ENCODE measurements at places on chromosomes 11 and 22.

GRCh38 chr11:126393143-126393542, 37.7 kb downstream of the ST3GAL4 start:
- DNase-seq: no peak

DNA sequence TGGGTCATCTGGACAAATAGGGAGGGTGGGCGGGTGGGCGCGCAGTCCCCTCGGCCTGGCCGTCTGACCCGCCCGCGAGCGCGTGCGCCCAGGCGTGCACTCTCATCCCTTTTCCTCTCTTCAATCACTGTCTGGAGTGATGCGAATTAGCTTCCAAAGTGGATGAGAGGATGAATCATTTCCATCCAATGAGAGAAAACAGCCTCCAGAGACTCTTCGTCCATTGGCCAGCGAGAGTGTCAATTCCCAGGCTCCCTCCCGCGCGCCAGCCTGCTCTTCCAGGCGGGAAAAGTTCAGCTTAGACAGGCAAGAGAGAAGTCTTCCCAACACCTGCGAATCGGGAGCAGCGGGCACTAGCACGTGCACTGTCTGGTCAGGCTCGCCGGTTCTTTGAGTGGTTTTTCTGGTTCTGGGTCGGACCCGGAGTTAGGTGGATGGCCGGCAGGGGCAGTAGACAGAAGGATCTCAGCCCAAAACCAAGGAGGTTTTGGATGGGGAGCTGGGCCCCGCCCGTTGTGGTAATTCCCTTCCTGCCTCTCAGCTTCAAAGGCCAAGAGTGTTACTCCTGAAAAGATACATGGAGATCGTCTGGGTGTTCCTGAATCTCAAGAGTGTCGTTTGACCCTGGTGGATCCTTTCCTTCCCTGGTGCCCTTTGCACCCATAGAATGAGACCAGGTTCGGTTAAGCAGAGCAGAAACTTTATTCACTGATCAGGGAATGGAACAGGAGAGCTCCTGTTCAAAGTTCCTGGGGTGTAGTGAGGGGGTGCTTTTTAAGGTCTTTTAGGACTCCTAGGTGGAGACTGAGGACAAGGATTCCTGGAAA, 33.4 kb upstream of the GLYATL1 start:
- DNase-seq: no peak

GRCh38 chr11:128604723-128605122, 17.4 kb upstream of the ETS1 start:
- DNase-seq: no peak

- DNase-seq: no peak
These were observed 515.1 kb downstream of the BRD1 start for GRCh38 chr22:49312601-49313000.

- DNase-seq: no peak
These were observed 10.6 kb downstream of the TSPAN32 start for GRCh38 chr11:2312232-2313042.

DNA sequence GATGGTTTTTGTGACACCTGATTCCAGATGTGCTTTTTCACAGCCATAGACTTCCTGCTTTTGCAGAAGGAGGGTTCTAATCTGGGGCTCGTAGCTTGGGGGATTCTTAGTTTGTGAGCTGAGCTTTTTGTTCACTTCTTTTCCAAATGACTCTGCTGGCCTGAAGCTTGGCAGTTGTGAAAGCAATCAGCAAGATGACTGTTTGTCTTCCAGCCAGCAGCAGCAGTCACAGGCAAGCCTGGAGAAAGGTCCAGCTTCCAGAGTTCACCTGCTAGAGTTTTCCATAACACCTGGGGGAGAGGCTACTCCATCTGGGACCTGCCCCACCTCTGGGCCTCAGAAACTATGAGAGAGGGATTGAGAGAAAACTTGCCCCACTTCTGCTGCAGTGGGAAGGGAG, 4.1 kb downstream of the MARK2 start:
- DNase-seq: no peak

GRCh38 chr11:27370374-27370773, 7.4 kb upstream of the CCDC34 start:
- DNase-seq: peak; percentile 36

DNA sequence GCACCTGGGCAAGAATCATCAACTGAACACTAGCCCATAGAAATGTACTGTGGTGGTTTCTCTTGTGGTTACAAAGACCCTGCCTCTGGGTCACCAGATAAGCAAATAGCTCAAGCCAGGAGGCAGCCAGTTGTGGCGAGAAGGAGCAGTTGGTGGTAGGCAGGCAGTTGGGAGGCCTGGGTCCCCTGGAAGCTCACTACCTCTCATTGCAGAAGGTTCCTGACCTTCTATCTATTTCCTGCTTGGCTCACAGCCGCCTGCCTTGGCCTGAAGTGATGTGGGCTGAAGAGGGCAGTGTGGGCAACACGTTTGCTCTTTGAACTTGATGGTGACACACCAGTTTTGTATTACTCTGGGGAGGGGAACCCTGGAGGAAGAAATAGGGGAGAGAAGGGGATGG, 34.7 kb downstream of the NECTIN1 start:
- DNase-seq: no peak

GRCh38 chr11:118229274-118229847, 4.5 kb upstream of the JAML start:
- DNase-seq: no peak

DNA sequence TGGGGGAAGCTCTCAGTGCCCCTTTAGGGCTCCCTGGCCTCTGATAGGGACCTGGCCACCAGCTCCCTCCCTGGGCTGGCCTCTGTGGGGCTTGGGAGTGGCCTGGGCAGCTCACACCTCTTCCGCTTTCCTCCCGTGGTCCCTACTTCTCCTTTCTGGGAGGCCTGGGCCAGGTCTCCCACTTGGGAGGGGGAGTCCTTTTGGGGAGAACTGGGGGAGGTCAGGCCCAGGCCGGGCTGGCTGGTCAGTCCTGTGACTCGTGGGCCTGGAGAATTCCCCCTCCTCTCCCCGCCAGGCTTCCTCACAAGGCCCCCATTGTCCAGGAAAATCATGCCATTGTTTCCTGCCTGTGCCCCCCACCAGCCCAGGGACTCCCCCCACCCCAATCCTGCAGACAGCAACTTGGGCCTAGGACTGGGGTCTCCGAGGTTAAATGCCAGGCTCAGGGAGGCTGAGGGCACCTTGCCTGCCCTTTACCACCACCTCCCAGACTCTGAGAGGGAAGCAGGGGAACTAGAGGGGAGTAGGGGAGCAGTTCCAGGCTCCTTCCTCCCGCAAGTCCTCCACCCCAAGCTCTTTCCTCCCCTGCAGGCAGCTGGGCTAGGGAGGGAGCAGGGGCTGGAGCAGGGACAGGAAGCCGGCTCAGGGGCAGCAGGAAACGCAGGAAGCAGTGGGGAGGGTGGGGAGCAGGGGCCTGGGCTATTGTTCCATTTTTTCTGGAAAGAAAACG, 2.8 kb downstream of the MAP3K11 start:
- DNase-seq: no peak

- no peak for DNase-seq
These were observed 2.7 kb downstream of the ZBED4 start for GRCh38 chr22:49856343-49856742.

DNA sequence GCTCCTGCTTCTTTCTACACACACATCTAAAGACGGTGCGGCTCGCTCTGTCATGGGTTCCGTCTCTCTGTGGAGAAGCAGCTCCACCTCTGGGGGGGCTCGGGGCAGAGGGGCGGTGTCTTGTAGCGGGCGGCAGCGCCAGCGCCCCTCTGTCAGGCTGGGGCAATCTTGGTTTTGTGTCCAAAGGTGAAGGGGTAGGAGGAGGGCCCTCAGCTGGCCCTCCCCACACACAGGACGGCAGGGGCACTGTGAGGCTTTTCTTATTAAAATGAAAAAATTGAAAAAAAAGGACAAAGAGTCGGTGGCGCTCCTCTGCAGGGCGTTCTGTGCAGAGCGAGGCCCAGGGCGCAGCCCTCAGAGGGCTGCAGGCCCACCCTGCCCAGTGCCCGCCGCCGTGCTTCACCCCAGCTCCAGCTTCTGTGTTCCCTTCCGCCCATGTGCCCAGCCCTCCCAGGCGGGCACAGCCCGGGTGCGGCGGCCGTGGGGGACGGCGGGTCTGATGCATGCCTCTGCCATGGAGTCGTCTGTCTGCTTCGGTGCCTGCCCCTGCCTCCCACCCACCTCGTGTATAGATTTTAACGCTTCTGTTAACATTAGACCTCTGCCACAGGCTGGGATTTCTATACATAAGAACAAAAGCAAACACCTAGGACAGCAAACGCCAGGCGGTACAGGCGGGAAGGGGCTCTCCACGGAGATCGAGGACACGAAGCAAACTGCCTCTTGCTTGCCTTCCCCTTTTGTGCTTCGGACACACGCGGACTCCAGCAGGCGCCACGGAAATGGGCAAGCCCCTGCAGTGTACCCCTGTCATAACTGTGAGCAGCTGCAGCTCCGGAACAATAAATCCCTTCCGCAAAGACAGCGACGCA, 24.5 kb downstream of the MOB2 start:
- DNase-seq: no peak

DNA sequence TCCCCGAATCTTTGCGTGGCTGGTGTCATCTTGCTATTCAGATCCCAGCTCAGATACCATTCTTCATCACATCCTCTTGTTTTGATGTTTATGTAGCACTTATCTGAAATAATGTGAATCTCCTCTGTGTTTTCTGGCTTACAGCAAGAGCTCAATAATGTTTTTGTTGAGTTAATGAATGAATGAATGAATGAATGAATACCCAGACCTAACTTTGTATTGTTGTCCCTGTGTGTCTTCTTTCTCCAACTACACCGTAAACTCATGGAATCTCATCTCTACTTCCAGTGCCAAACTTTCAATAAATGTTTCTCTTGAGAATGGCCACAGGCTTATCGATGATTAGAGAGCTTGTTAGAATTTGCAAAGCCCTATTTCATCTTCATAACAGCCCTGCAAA, 110.2 kb downstream of the MYO18B start:
- no peak for DNase-seq

- no peak for DNase-seq
These were observed 7.2 kb downstream of the PTDSS2 start for GRCh38 chr11:457111-457760.

DNA sequence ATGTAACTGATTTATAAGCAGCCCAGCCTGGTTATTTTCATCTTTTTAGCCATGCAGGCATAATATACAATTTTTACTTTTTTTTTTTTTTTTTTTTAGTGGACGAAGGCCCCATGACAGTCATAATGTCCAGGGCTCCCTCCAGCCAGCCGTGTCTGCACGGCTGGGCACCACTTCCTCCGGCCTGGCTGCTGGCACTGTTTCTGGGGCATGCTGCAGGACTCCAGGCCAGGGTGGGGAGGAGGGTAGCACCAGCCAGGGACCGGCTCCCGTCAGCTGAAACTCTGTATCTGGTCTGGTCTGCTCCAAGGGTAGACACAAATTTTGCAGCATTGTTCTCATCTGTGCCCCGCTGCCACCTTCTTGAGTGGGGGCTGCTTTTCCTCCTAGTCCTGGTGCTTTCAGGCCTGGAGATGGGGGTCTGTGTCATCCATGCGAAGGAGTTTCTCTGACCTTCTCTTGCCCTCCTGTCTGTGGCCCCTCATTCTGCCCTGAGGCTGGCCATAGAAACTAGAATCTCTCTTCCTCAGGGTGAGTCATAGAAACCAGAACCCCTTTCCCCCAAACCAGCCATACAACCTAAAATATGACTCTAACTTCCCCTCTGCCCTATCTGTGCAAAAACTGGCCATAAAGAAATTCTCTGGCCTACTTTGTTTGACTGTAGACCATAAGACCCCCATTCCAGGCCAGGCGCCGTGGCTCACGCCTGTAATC, 9.2 kb upstream of the RRP7A start:
- no peak for DNase-seq

GRCh38 chr11:120977266-120978137, 46.4 kb upstream of the TBCEL start:
- no peak for DNase-seq

- DNase-seq: no peak
These were observed 343.3 kb upstream of the CTSC start for GRCh38 chr11:88680806-88681205.

GRCh38 chr11:63537293-63538101, 889 bp downstream of the PLAAT4 start:
- no peak for DNase-seq

DNA sequence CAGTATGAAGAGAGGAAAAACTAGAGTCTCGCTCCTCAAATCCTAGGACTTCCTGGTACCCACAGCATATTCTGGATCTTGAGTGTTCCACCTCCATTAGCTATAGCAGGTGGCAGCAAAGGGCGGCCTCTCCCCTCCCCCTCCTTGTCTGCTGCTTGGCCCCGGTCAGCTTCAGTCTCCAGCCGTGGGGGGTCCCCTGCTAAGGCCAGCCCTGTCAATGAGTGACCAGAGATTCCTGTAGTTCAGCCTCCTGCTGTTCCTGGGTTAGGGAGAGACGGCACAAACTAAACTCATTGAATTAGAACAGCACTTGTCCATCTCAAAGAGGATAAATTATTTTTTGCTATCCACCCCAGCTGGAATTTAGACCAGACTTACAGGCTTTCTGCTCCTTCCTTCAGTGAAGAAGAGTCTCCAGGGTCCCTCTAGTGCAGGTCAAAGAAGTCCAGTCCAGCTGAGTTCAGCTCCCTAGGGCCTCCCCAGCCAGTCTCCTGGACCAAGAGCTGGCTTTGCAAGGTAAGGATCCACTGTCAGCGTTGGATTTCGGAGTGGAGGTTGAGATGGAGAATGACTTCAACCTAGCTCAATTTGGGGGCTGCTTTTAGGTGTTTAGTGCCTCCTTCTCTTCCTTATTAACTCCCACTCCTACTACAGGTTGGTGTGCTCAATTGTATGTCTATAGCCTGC, 1.1 kb upstream of the PHLDB1 start:
- peak; percentile 16 for DNase-seq

DNA sequence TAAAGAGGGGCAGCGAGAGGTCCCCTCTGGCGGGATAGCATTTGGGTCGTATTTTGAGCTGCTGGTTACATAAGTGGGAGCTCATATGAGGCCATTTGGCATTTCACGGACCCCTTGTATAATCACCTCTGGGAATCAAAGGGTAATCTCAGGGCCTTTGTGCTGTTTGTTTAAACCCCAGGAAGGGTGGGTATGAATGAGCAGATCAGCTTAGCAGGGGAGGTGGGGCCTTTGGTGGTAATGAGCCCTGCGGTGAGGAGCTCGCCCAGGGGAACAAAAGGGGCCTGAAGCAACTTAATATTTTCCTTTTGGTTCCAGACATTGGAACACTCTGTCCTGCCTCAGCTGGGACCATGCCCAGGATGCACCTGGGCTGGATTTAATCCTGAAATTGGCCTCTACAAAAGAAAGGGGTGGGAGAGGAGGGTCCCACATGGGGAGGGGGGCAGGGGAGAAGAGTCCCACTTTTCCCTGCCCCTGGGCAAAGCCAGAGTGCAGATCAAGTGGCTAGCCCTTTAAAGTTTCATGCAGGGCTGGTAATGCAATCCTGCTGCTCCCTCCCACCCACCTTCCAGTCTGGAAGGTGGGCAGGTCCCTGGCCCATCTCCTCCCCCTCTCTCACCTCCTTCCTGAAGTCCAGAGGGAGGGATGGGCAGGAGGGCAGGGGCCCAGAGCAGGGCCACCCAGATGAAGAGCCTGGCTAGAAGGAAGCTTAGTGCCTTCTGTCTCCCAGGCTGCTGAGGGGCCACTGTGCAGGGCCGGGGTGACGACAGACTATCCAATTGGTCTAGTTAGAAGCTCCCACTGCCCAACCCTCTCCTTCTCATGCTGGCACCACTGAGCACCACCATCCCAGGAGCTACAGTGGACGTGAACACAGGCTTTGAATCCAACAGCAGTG, 10.5 kb downstream of the TSKU start:
- no peak for DNase-seq

- peak; percentile 78 for DNase-seq
These were observed 23.2 kb upstream of the ZBTB16 start for GRCh38 chr11:114036147-114036811.

GRCh38 chr11:35810045-35810645, 133.7 kb upstream of the LDLRAD3 start:
- DNase-seq: no peak

GRCh38 chr11:69484427-69485259, 3.2 kb downstream of the LINC01488 start:
- no peak for DNase-seq

Data from NCI-H1417 (cell line).